HS-27A (cell line): ENCODE measurements at places on chromosomes 6 and 20.

- DNase-seq = no peak
These were observed 1.4 kb downstream of the OTOR start for GRCh38 chr20:16749573-16749972.

DNA sequence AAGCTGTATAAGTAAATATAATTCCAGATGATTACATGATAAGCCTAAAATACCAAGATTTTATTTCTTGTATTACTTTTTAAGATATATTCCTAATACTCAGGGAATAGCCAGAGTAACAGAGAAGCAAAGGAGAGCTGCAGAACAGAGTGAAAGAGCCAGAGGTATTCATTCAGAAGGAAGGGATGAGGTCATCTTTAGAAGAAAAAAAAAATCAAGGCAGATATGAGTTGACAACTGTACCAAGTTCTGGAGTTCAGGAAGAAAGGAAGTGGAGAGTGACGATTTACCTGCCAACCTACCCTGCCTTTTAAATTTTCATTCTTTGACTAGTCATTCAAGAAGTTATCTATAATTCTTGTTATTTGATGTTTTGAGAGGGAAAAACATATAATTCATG lies 28.8 kb upstream of the NHSL1 start:
- no peak for DNase-seq

- DNase-seq = no peak
These were observed 49.4 kb upstream of the FYN start for GRCh38 chr6:111922454-111923297.

DNA sequence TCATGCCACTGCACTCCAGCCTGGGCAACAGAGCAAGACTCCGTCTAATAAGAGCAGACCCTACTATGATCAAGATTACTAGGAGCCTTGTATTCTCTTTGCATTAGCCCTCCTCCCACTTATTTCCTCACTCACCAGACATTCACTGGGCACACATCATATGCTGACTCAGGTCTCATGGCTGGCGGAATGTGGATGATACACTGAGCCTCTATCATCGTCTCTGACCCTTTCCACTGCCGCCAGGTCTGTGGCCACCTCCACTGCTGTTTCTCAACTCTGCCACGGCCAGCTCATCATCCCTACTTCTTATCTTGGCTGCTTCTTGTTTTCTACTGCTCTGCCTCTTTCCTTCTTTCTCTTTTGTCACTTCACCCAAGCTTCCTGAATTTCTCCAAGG lies 161.0 kb downstream of the BACH2 start:
- no peak for DNase-seq

DNA sequence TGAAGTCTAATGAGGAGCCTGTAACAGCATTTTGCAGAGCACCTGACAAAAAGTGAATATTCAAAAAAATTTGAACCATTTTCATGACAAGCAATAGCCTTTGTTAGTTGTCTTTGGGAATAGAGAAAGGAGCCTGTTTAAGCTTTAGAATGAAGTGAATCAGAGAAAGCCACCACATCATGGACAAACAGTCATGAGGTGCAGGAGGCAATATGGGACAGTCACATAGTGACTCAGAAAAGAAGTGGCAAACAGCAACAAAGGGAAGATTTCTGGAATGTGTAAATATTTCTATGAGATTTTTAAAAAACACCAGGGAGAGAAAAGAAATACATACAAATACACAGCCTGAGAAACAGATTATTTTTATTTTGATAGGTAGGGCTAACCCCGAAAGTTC lies 6.6 kb downstream of the KLHL31 start:
- DNase-seq = no peak

DNA sequence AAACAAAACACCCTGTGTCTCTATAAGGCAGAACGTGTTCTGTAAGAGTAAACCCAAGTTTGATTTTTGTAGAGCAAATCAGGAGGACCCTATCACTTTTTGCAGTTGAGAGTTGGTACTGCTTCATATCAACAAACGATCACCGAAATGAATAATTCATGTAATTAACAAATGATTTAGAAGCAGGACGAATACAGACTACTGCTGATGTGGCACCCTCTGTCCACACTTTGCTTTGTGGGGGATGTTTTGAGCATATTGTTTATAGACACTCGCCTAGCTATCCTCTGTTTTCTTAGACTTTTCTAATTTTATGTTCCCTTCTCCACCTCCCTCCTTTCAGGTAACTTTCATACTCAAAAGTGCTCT lies 1.5 kb downstream of the CD2AP start:
- DNase-seq = no peak

DNA sequence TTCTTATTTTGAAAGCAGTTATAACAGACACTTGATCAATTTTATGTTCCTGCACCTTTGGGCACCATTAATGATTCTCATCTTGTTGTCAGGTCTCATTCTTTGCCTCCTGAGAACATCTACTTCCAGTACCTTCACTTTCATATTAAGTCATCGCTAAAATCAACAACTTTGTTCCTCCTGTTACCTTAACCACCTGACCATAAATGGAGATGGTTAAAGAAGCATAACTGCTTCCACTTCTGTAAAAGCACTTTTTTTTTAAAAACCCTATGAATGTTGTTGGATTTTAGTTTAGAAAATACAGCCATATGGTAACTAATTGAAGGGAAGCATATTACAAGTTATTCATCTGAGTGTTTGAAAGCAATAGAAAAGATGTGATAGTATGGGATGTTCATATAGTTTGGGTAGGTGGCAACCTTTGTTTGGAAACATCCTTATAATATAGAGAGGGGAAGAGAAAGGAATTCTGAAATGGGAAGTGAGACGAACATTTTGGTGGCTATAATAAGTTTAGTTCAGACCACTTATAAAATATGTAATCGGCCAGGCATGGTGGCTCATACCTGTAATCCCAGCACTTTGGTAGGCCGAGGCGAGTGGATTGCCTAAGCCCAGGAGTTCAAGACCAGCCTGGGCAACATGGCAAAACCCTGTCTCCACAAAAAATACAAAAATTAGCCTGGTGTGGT lies 53.9 kb downstream of the AFG1L start:
- DNase-seq = no peak

GRCh38 chr20:49905415-49906091 lies 9.8 kb downstream of the SPATA2 start:
- no peak for DNase-seq

DNA sequence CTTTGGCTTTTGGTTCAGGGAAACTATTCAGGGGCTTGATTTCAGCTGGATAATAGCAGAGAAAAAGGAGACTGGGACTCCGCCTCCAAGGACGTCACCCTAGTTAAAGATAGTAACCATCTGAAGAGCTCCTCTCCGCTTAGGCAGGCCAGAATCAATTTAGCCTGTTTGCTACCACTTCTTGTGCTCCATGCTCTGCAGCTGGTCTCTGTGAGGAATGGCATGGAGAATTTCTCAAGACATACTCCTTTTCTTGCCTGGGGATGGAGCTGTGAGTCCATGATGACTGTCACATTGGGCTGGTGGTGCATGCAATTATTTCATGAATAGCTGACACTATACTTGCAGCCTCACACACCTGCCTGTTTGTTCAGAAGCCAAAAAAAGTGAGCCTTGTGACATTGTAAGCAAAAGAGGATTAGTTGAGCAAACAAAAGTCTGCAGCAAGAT lies 61.4 kb downstream of the TXLNB start:
- no peak for DNase-seq

DNA sequence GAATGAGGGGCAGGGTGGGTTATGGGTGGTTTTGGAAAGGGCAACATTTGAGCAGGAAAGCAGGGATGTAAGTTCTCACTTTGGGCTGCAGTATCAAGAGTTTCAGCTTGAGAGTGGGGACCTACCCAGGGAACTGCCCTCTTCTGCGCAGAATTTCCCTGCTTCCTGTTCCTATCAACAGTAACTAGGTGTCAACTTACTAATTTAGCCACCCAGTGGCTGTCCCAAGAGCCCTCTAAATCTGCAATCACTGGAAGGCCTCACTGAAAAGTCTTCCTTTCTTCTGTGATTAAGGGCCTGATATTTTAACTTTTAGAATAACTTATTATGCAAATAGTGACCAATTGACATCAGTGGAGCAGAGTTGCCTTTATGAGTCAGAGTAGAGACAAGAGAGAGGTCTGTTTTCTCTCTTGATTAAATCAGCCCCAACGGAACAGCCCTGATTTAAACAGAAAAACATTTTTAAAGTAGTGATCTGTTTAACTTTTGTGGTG lies 118.2 kb upstream of the RIPOR2 start:
- peak; percentile 11 for DNase-seq

DNA sequence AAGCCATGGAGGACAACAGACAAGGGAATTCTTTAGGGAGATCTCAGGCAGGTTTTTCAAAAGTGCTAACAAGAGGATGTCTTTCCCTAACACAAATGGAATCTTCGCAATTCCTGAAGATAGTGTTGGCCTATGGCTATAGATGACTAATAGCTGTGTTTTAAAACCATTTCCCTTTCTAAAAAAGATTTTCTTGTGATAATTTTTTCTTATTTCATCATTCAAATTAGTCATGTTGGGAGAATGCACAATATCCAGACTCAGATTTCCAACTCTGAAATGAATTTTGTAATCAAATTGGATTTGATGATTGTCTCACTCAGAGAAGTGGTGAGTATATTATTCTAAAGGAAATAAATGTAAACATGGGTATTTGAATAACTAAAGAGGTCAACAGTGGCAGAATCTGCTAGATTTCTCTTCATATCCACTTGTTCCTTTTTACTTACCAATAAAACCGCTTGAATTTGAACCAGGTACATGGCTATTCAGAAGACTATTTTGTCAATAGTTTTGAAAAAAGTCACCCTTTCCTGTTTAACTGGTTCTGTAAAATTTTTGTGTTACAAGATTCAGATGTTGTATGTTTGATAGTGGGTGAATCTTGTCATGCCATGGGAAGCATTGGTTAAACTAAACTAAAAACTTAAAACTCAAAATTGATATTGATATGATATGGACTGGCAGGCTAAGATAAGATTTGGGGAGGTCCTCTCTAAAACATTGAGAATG lies 1223.7 kb upstream of the EYS start:
- DNase-seq = peak; percentile 43

DNA sequence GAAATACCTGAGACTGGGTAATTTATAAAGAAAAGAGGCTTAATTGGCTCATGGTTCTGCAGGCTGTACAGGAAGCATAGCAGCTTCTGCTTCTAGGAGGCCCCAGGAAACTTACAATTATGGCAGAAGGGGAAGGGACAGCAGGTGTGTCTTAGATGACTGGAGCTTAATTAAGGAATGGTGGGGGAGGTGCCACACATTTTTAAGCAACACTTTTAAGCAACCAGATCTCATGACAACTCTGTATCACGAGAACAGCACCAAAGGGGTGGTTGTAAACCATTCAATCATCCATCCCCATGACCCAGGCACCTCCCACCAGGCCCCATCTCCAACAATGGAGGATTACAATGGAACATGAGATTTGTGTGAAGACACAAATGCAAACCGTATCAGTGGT lies 26.9 kb downstream of the FIG4 start:
- no peak for DNase-seq

- no peak for DNase-seq
These were observed 63.6 kb downstream of the DZANK1 start for GRCh38 chr20:18403269-18403668.

- no peak for DNase-seq
These were observed 57.9 kb downstream of the GJA10 start for GRCh38 chr6:89952105-89952671.

GRCh38 chr6:168247443-168248147 lies 72.0 kb downstream of the DACT2 start:
- DNase-seq = no peak

GRCh38 chr6:108673153-108673552 lies 112.4 kb downstream of the FOXO3 start:
- no peak for DNase-seq

- no peak for DNase-seq
These were observed 8.2 kb upstream of the CCDC167 start for GRCh38 chr6:37507690-37508421.

DNA sequence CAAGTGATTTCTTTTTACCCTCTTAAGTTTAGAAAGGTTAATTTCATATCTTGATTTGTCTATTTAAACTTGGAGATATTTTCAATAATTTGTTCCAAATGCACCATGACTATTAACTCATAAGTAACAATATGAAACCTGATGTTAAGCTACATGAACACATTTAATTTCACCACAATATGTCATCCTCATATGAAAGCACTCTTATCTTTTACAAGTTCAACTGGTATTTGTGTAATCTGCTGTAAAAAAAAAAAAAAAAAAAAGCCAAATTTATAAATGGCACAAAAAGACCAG lies 110.4 kb downstream of the HFE start:
- DNase-seq = peak; percentile 40

DNA sequence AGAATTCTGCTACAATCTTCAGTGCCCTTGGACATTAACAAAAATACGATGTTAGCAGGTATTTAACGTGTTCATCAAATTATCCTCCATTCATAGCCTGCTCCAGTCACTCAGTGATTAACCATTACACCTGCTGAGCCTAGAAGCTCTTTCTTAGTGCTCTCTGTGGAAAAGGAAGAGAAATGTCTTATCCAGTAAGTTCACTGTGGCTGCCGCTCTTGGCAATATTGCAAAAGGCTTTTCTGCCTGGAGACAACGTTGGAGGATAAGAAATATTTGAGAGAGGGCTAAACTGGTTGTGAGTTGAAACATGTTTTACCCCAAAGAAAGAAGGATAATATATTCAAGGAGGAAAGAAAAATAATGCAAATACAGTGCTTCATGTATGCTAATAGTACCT lies 217.4 kb upstream of the HSF2 start:
- DNase-seq = no peak

- no peak for DNase-seq
These were observed 353.2 kb downstream of the BTBD3 start for GRCh38 chr20:12270863-12271262.
